ENCODE measurements at places on chromosomes 11 and 22. TPM values are rescaled to one million over a fixed set of nuclear protein-coding genes. Genes with fewer than 3 reads are reported as not detected.
A peak's percentile ranks its signal among the peaks of the same experiment; 100 is the strongest.

Gene MYO7A
- 0.47 TPM for total RNA-seq

- peaks cover 6% of the 10 kb centered on the region for H3K27me3 ChIP-seq
- no peak overlapping the region for H3K27ac ChIP-seq
- H3K4me3 ChIP-seq = peak overlapping the region; percentile 57
- peaks cover 25% of the 10 kb centered on the region for H3K4me1 ChIP-seq
- peak; percentile 18 for DNase-seq
Observed at GRCh38 chr11:46237248-46238077, 40.0 kb upstream of the CREB3L1 start.

DNA sequence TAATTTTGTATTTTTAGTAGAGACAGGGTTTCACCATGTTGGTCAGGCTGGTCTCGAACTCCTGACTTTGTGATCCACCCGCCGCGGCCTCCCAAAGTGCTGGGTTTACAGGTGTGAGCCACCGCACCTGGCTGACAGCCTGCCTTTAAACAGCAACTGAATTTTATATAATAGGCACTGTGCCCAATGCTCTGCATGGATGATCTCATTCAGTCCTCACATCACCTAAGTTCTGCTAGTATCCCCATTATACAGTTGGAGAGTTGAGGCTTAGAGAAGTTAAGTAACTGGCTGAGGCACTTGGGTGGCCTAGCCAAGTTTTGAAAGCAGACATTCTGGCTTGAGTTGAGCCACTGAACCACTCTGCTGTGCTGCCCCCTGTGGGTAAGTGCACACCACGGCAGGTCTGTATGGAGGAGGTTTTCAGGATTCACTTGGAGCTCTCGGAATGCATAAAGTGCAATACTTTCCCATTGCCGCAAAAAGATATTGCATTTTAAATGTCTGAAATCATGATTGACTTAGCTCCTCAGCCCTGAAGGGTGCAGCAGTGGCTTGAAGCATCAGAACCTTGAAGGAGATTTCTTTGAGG is 112.4 kb downstream of the LDLRAD3 start:
- H3K27me3 ChIP-seq = no peaks in the 10 kb centered on the region
- DNase-seq = no peak
- H3K4me3 ChIP-seq = no peak overlapping the region
- no peak overlapping the region for H3K27ac ChIP-seq

GRCh38 chr11:64085906-64086257 is 50.2 kb downstream of the FLRT1 start:
- H3K27ac ChIP-seq = no peak overlapping the region
- H3K4me3 ChIP-seq = no peak overlapping the region
- H3K27me3 ChIP-seq = no peaks in the 10 kb centered on the region

Gene SMTN
- total RNA-seq = 1.7 TPM

DNA sequence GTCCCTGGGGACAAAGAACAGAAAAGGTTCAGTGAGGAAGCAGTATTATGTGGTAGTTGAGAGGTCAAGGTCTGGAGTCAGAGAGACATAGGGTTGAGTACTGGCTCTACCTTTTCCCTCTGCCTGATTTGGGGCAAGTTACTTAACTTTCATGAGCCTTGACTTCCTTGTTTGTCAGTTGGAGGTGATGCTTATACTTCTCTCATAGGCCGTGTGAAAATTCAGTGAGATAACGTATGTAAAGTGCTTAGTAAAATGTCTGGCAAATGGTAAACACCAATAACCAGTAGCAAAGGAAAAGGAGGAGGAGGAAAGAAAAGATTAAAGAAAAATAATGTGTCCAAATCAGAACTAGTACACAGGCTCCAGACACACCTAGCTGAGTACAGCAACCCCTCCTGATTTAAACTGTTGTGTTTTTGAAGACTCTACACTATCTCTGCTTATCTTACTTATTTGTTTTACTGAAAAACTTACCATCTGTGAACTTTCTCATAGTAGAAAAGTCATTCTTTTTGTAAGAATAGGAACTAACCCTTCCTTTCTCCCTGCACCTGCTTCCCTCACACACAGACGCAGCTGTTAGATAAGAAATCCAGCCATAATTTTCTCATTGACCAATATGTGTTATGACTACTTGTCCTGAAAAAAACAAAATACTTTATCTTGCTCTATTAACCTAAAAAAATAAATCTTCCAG is 126.9 kb downstream of the CD44 start:
- H3K36me3 ChIP-seq = no peaks in the 10 kb centered on the region
- no peaks in the 10 kb centered on the region for H3K27me3 ChIP-seq
- no peak for DNase-seq
- H3K27ac ChIP-seq = no peak overlapping the region
- H3K4me1 ChIP-seq = no peaks in the 10 kb centered on the region

- no peak for DNase-seq
- H3K27me3 ChIP-seq = no peaks in the 10 kb centered on the region
- no peak overlapping the region for H3K4me3 ChIP-seq
- peak overlapping the region; percentile 94 for H3K27ac ChIP-seq
- H3K36me3 ChIP-seq = peaks cover 90% of the 10 kb centered on the region
Observed at GRCh38 chr11:128484172-128484571, 103.2 kb downstream of the ETS1 start.

Gene GLYAT
- total RNA-seq = not detected

DNA sequence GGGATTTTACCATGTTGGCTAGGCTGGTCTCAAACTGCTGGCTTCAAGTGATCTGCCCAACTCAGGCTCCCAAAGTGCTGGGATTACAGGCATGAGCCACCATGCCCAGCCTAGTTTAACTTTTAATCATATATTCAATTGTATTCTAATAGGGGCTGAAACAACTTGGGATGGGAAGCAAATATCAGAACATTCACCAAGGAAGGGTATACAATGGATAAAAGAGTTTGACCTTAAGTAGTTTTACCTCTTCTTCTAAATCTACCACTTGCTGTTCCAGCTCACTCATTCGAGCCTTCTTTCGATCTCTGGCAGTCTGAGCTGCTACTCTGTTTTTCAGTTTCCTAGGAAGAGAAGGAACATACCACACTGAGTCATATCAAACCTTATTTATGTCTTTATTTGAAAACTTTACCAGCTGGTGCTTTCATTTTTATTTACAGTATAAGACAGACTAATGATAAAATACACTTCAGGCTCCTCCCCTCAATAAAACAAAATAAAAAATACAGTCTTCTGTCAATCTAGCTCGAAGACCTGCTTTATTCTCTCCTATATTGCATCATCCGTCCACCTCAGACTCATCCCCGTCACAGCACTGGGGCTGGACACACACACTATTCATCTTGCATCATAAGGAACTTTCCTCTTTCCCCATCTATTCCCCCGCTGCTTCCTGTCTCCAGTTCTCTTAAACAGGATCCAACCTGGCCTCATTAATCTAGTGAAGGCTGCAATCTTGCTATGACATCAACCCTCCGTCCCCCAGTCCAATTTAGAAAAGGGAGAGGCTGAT is 1.4 kb downstream of the XBP1 start:
- no peak for DNase-seq
- no peaks in the 10 kb centered on the region for H3K27me3 ChIP-seq
- H3K27ac ChIP-seq = peak overlapping the region; percentile 96
- peaks cover 68% of the 10 kb centered on the region for H3K4me1 ChIP-seq
- H3K4me3 ChIP-seq = peak overlapping the region; percentile 92
- H3K36me3 ChIP-seq = peaks cover 33% of the 10 kb centered on the region

DNA sequence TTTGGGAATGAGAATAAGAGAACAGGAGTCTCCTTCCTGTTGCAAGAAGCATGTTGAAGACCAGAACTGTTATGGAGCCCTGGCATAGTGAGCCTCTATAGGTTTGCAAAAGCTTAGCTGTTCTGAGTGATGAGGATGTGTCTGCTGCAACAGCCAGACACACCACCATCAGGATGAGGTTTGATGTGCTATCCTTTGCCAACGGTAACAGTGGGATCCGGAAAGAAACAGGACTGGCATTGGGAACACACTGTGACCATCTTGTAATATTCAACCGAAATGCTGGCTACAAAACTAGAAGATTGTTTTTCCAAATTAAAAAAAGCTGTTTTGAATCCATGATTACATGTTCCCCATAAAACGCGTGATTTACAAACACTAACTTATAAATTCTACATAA is 117.0 kb downstream of the ME3 start:
- H3K4me3 ChIP-seq = no peak overlapping the region
- no peaks in the 10 kb centered on the region for H3K27me3 ChIP-seq
- H3K27ac ChIP-seq = no peak overlapping the region
- no peaks in the 10 kb centered on the region for H3K36me3 ChIP-seq
- DNase-seq = no peak

Gene NRIP3
- total RNA-seq = 1.5 TPM

GRCh38 chr11:13134066-13134465 is 125.0 kb downstream of the RASSF10 start:
- H3K27ac ChIP-seq = no peak overlapping the region
- no peak for DNase-seq
- no peaks in the 10 kb centered on the region for H3K36me3 ChIP-seq
- no peak overlapping the region for H3K4me3 ChIP-seq
- no peaks in the 10 kb centered on the region for H3K27me3 ChIP-seq
- H3K4me1 ChIP-seq = no peaks in the 10 kb centered on the region

Gene TYMP
- total RNA-seq = 18.0 TPM

Gene CALCA
- total RNA-seq = not detected

Gene TMPRSS13
- 3.7 TPM for total RNA-seq

DNA sequence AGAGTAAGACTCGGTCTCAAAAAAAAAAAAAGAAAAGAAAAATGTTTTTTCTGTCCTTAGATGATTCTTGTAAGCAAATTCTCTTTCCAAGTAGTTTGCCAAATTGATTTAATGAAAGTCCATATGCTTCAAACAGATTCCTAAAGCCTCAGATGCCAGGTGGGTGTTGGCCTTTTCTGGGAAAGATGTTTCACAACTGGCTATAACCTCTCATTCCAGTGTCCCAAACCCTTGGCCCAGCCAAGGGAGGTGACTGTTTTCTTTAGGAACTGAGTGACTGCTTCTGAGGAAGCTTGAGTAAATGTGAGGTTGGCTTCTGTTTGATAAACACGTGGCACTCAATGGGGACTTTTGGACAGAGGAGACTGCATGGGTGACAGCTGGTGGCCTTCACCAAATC is 27.5 kb downstream of the MMP27 start:
- H3K4me3 ChIP-seq = no peak overlapping the region
- no peaks in the 10 kb centered on the region for H3K4me1 ChIP-seq
- no peak for DNase-seq
- no peak overlapping the region for H3K27ac ChIP-seq
- H3K27me3 ChIP-seq = no peaks in the 10 kb centered on the region
- H3K36me3 ChIP-seq = no peaks in the 10 kb centered on the region

DNA sequence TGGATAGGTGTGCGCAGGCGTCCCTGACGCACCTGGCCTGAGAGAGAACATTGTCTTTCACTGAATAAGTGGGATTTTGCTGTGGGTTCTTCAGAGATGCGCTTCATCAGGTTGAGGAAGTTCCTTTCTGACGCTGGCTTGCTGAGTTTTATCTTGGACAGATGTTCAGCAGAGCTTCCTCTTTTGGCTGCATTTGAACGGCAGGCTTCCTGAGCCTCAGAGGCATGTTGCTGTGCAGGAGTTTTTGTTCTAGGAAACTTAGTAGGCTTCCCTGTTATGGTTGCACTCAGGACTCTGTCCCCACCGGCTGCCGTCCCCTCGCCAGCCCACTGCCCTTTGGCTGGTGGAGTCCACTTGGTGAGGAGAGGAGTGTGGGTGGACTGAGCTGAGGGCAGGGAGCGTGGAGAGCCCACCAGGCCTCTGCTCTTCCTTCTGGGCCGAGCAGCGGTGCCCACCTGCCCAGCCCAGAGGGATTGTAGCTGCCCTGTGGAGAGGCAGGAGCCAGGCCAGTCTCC is 17.2 kb downstream of the FRMD8 start:
- H3K27me3 ChIP-seq = no peaks in the 10 kb centered on the region
- H3K36me3 ChIP-seq = peaks cover 34% of the 10 kb centered on the region
- DNase-seq = no peak
- no peak overlapping the region for H3K4me3 ChIP-seq
- no peaks in the 10 kb centered on the region for H3K4me1 ChIP-seq
- H3K27ac ChIP-seq = no peak overlapping the region

Gene GDPD5
- total RNA-seq = 160 TPM
